Stimulated activated CD4-positive, alpha-beta T cell treated with anti-CD3 and anti-CD28 coated beads, Interleukin-2, amount 100 ng/mL, for 24 hours (primary cell): ENCODE measurements at places on chromosomes 6 and 20.
A peak's percentile ranks its signal among the peaks of the same experiment; 100 is the strongest.

- no peak for DNase-seq
Observed at GRCh38 chr20:61391812-61392520, 139.9 kb downstream of the CDH4 start.

DNA sequence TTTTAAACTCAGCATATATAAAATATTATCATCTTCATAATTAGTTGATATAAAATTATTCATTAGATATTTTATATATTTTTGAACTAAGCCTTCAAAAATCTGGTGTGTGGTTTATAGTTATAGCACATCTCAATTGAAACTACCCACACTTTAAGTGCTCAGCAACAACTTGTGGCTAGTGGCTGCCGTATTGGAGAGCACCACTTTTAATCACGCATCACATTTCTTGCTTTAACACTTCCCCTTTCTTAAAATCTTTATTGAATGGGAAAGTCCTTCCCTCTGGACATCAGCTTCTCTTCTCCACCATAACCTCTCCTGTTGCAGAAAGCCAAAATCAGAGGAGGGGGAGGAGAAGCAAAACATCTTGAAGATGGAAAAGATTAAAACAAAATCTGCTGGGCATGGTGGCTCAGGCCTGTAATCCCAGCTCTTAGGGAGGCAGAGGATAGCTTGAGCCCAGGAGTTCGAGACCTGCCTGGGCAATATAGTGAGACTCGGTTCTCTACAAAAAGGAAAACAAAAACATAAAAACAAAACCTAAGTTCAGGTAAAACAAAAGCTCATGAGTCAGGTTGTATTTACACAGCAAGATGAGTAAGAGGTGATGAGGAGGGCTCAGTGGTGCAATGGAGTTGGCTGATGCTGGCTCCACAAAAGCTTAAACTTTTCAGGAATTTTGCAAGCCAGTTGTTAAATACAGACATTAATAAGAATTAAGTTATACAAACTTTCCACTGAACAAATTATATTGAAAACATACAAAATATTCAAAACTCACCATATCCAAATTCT, 237.0 kb upstream of the SUPT3H start:
- DNase-seq = no peak

- DNase-seq = no peak
Observed at GRCh38 chr20:6024768-6025167, 29.1 kb downstream of the LRRN4 start.

DNA sequence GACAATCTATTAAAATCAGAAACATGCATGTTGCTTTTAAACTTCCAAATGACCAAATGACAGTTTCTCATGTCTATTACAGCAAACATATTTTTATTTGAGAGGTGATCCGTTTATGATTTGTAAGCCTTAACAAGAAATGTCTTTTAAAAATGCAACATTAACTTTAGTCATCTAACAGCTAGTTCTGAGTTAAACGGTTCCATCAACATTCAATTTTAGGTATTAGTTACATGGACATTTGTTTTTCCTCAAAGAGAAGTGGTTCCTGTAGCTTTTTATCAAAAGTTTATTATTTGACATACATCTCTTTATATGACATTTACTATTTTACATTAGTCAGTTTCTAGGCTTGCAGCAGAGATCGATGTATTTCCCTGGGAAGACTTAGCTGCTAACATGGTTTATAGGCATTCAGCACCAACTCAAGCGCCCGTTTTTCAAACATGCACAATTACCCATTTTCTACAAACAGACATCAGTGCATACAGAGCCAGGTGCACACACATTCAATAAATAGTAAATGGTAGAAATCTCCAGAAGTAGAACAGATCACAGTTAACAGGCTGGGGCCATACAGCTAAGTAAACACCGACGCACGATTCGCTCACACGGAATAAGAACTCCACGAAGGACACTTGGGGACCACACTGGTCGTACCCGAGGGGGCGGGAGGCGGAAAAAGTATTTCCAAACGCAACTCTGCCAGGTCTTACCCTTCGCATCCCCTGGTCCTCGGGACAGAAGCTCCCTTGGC, 882 bp downstream of the CNR1 start:
- no peak for DNase-seq

GRCh38 chr20:15496501-15497039, 1076.7 kb downstream of the KIF16B start:
- no peak for DNase-seq

DNA sequence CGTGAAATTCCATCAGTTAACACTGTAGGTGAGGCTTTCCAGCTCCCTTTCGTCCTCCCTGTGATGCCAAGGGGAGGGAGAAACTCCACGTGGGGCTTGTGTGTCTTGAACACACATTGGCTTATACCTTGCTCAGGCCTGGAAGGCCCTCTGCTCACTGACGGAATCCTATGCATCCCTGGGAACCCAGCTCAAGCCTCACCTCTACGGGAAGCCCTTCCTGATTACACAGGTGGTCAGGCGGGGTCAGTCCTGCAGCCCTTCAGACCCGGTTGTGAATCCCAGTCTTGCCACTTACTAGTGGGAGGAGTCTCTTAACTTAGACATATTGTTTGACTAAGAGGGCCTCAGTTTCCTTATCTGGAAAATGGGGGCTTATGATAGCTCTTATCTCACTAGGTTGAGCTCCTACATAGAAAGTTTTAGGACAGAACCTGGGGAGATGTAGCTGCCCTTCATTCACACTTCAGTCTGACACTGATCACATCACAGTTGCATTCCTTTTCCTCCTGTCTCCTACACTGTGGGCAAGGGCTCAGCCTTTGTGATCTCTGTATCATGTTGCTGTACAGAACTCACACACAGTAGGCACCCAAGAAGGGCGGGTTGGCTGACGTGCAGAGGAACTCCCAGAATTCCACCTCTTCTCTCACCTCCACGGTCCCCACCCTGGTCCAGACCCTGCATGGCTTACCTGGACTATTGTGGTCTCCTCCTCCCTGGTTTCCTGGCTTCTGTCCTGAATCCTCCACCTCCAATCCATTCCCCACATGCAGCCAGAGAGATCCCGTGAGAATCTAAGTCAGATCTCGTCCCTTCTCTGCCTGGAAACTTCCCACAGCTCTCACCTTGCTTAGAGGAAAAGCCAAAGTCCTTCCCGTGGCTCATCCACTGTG, 129.6 kb downstream of the CEBPB start:
- DNase-seq = no peak

- DNase-seq = no peak
Observed at GRCh38 chr20:39851459-39851858, 837.6 kb downstream of the MAFB start.

GRCh38 chr20:11451793-11452291, 465.9 kb upstream of the BTBD3 start:
- no peak for DNase-seq

- DNase-seq = no peak
Observed at GRCh38 chr6:100693249-100693927, 187.7 kb downstream of the ASCC3 start.

DNA sequence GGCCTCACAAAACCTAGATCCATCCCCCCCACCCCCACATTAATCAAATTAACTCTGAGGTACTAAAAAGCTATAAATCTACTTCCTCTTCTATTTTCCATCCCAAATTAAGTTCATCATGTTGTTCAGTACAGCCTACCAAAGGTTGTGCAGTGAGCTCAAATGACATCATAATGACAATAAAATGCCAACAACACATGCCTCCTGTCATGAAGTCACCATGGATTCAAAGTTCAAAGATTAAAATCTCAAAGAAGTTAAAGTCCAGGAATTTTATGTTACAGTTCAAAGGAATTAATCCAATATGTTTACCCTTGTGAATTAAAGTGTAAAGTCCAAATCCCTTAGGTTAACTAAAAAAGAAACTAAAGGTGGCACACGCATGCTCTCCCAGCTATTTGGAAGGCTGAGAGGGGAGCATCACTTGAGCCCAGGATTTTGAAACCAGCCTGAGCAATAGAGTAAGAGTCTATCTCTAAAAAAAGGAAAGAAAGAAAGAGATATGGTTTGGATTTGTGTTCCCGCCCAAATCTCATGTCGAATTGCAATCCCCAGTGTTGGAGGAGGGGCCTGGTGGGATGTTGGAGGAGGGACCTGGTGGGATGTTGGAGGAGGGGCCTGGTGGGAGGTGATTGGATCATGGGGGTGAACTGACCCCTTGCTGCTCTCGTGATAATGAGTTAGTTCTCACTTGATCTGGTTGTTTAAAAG, 25.7 kb upstream of the SIRT5 start:
- no peak for DNase-seq

- no peak for DNase-seq
Observed at GRCh38 chr6:138371720-138372119, 6.0 kb upstream of the SMIM28 start.

DNA sequence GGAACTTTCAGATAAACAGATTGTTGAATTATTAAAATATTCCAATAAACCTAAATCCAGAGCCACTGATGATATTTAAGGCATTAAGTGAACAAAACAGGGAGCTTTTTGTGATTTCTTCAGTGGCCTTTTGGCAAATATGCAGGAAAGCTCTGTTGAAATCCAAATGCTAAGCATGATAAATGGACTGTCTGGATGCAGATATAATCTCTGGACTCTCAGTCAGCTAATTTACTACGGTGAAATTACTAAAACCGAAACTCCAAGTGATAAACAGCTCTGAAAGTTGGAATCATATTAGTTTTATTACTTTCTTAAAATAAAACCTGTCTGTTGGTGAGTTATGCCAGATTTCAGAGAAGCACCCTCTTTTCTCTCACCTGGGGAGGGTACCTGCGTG, 120.3 kb downstream of the IMPG1 start:
- no peak for DNase-seq

- no peak for DNase-seq
Observed at GRCh38 chr20:59404749-59405148, 104.3 kb downstream of the EDN3 start.

DNA sequence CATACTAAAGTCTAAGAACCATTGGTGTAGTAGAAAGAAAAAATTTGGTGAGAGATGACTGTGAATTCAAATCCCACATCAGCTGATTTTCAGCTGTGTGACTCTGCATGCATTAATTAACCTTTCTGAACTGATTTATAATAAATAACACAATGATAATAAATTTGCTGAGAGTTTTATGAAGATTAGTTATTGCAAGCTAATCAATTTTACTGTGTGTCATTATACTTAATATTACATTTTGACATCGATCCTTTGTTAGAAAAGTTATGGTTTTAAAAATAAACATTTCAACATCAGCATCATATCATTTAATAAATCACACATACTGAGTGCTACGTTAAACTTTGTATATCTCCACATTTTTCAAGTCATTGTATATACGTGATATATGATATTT, 599.7 kb upstream of the MMS22L start:
- no peak for DNase-seq

- DNase-seq = no peak
Observed at GRCh38 chr6:36098920-36099647, 31.2 kb upstream of the MAPK13 start.

DNA sequence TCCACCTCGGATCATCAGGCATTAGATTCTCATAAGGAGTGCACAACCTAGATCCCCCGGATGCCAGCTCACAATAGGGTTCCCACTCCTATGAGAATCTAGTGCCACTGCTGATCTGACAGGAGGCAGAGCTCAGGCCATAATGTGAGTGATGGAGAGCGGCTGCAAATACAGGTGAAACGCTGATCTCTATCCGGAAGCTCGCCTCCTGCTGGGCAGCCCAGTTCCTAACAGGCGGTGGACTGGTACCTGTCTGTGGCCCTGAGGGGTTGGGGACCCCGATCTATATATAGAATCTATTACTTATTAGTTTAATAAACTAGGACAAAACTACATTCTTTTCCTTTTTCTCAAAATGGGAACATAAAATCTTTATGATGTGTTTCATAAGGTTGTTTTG, 741.9 kb downstream of the RFPL4B start:
- DNase-seq = no peak

- DNase-seq = no peak
Observed at GRCh38 chr6:21612067-21612745, 18.7 kb downstream of the SOX4 start.

DNA sequence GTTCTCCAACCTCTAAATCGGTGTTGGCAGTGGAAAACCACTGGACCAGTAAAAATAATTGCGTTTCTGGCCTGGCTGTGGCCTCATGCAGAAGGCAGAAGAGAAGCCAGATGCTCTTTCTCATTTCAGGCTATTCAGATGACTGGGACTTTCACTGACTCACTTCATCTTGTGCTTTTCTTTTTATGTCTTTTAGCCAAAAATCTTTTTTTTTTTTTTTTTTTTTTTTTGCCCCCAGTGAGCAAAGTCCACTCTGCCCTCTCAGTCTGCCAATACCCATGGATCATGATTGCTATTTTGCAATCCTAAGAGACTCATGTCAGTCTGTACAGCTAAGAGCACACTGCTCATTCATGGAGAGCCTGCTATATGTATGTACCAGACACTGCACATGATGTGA, 962.5 kb downstream of the KIF16B start:
- no peak for DNase-seq

DNA sequence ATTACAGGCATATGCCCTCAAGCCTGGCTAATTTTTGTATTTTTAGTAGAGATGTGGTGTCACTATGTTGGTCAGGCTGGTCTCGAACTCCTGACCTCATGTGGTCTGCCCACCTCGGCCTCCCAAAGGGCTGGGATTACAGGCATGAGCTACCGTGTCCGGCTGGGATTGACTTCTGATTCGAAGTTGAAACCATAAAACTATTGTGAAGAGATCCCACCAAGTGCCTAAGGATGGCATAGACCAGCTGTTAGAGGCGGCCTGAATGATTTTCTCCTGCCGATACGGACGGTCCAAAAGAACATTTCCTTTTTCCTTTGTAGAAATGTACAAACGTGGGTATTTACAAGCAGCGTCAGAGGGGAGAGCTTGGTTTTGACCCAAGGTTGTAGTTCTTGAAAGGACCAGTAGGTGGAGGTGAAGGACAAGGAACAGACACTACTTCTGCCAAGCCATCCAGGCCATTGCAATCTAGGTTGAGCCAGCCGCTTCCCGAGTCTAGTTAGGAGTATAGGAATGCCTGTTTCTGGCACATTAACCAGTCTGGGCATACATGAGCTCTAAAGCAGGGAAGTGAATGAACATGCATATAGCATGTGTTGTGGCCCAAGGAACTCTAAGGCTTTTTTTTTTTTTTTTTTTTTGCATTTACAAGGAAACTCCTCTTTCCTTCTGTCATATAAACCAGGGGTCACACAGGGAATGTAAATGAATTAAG, 29.0 kb downstream of the MOCS3 start:
- peak; percentile 74 for DNase-seq

DNA sequence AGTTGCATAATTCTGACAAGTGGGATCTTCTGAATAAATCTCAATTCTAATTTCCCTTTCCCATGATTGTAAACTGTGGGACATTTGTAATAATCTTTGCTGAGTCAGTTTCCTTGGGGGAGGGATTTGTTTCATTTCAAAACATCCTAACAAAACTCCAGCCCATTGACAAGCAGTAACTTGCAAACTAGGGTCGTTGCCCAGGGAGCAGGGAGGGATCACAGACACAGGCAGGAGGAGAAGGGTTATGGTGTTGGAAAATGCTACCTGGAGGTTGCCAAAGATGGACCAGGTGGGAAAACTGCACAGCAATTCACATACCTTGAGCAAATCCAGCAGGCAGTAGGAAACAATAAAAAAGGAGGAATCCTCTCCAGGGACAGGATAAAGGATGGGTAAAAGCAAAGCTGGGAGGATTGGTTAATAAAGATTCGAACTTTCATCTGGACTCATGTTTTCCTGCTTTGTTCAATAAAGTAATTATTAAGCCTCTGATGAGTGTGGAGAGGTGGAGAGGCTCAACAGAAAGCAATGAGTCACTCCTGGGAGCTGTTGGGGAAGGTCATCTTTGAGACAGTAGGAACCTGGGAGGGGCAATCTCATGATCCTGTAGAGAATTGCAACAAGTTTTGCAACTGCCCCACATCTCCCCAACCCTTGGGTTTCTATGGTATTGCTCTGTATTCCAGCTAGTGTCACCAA, 87.3 kb upstream of the AKIRIN2 start:
- DNase-seq = no peak

- no peak for DNase-seq
Observed at GRCh38 chr20:5722927-5723326, 27.3 kb upstream of the SHLD1 start.

GRCh38 chr6:35209081-35209480, 4.7 kb upstream of the SCUBE3 start:
- DNase-seq = no peak
